ENCODE measurements at places on chromosomes 6 and 20.

DNA sequence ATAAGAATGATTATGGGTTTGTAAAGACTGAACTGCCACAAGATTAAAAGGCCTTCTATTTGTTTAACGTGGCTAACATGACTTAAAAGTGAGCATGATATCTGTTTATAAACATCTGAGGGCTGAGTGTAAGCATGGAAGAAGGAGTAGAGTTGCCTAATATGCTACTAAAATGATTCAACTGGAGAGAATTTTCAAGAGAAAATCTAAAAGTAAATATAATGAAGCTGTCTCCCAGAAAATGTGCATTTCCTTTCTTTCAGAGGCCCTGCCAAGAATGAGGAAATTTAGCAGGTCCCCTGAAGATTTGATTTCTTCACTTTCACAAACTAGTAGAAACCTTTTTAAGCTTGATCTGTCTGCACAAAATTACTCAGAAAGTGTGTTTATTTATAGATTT is 4.2 kb upstream of the EYA4 start:
- DNase-seq, result no peak

- no peak for DNase-seq
Observed at GRCh38 chr20:13245250-13245723, 24.2 kb downstream of the ISM1 start.

DNA sequence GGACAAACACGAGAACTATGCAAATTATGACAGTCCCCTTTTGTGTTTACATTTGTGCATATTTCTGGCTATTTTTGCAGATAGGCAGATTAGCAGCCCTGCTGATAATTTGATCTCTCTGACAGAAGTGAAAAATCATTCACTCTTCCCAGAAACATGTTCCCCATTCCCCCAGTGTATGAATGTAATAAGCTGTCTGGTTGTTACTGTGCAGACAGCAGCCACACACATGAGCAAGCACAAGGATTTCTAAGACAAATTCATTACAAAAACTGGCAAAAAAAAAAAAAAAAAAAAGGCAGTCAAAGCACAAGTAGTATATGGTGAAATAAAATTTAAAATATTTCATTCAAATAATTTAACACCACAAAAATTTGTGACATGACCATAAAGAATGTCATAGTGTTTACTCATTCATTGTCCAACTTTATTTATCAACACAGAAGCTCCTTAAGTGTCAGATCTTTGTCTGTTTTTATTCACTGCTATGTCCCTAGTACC is 95.5 kb upstream of the VGLL2 start:
- DNase-seq, result no peak

- no peak for DNase-seq
Observed at GRCh38 chr6:157155804-157156203, 167.5 kb downstream of the TMEM242 start.

DNA sequence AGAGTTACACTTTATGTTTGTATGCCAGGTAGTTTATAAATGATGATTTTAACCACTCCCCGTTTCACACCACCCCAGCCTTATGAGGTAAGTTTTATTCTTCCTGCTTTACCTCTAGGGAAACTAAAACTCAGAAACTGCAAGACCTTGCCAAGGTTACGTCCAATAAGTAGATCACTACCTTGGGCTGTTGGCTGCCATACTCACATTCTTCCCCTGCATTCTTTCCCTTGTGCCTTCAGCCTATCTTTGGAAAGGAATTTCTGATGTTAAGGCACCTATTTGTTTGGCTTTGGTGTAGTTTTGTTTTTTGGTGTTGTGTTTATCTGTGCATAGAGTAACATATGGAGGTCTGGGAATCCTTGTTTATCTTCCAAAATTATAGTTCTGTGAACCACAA is 122.1 kb downstream of the UST start:
- no peak for DNase-seq

- no peak for DNase-seq
Observed at GRCh38 chr6:87203448-87204023, 48.2 kb downstream of the ZNF292 start.

GRCh38 chr6:35474131-35474941 is 6.1 kb downstream of the RPL10A start:
- no peak for DNase-seq

- DNase-seq, result no peak
Observed at GRCh38 chr6:3349388-3350251, 90.9 kb downstream of the PSMG4 start.

GRCh38 chr6:117548797-117549301 is 53.5 kb downstream of the GOPC start:
- DNase-seq, result no peak

DNA sequence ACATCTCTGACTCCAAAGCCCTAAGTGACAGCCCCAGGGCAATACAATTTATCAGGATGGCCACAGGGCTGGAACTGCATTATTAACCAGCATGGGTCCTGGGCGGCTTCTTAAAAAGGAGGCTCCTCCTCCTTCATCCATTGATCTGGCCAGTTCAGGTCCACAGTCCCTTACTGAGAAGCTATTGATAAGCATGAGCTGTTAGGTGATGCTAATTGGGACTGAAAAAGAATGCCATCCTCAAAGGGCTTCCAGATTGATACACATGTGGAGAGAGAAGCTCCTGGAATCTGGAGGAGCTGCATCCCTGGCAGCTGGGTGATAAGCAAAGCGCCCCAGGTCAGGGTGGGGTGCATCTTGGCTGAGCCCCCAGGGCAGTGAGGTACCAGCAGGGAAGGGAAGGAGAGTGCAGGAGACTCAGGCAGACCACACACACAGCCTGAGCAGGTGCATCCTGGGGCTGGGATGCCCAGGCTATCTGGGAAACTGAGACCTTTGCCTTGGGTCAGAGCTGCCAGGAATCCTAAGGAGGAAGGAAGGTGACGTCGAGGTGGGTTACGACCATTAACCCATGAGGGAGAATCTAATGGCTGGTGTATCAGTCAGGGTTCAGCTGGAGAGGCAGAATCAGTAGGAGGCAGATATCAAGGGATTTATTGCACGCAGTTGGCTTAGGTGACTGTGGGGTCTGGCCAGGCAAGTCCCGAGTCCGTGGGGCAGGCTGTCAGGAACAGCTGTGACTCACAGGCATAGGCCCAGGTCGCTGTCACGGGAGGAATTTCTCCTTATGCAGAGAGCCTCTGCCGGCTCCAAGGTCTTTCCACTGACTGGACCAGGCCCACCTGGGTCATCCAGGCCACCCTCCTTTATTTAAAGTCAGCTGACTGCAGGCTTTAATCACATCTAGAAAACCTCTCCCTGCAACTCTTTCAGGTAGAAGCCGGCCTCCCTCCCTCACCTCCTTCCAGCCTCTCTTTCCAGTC is 261.2 kb downstream of the BMP7 start:
- DNase-seq, result no peak

GRCh38 chr6:49739423-49739822 is 4.8 kb downstream of the CRISP3 start:
- no peak for DNase-seq

GRCh38 chr20:5863040-5863833 is 87.1 kb downstream of the TRMT6 start:
- no peak for DNase-seq

DNA sequence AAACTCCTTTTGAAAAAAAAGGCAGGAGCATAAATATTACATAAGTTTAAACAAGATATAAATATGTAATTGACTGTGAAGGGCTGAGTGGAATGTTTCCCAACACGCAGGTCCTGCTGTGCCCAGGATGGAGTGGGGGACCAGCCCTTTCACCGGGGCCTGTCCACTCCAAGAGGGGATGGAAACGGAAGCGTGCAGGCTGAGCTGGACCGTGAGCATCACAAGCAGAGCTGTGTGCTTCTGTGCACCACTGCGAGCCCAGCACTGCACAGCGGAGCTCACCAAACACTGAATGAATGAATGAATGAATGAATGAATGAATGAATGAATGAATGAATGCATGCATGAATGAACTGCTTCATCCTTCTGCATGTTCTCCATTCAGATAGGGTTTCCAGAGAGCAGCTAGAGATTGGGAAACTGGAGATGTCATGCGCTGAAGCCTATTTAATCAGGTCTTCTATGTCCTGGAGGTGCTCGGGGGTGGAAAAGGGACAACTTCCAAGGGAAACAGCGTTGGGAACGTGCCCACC is 157.7 kb downstream of the ANKRD60 start:
- no peak for DNase-seq

DNA sequence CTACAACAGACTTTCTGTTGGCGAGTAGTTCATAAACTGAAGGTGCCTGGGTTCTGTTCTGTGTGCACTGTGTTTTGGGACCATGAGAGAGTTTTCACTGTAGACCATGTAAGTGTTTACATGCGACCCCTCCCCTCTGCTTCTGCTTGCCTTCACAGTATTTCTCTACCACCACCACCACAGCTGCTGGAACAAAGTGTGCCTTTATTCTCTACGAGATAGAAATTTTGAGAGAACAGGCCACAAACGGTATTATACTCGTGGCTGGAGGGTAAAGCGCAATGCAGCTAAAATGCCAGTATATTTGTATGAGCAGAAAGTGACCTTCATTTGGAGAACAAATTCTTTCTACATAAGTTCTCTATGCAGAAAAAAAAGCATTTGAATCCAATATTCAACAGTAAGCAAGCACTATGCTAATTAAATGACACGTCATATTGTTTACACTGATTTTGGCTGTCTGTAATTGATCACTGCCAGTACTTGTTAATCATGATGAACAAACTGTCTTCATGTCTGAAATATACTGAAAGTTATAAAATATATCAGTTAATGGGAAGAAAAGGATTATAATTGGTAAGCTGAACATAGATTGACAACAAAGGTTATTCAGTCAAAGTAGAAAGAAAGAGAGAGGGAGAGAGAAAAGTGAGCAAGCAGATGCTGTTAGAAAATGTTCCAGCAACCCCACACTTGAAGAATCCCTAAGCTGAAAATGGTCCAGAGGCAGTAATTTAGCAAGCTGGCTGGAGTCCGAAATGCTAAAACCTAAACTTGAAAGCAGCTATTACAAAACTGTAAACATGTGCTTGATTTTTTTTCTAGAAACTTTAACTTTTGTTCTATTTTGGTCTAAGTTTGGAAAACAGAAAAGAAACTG is 8.8 kb downstream of the CLDN20 start:
- DNase-seq, result no peak

GRCh38 chr6:157493173-157493572 is 112.2 kb downstream of the ZDHHC14 start:
- DNase-seq, result no peak

- no peak for DNase-seq
Observed at GRCh38 chr6:82030301-82030700, 217.2 kb downstream of the IBTK start.

DNA sequence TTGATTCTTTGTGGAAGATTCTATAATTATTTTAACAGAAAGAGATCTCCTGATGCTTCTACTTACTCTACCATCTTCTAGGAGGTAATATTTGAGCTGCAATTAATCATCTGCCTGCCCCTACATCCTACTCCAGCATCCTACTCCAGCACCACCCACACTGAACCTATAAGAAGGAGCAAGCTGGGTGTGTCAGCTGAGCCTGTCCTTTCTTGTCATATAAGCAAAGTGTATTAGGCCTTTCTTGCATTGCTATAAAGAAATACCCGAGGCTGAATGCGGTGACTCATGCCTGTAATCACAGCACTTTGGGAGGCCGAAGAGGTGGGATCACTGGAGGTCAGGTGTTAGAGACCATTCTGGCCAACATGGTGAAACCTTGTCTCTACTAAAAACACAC is 84.2 kb upstream of the ARG1 start:
- DNase-seq, result no peak

- peak; percentile 18 for DNase-seq
Observed at GRCh38 chr6:15365273-15365687, 119.4 kb downstream of the JARID2 start.

DNA sequence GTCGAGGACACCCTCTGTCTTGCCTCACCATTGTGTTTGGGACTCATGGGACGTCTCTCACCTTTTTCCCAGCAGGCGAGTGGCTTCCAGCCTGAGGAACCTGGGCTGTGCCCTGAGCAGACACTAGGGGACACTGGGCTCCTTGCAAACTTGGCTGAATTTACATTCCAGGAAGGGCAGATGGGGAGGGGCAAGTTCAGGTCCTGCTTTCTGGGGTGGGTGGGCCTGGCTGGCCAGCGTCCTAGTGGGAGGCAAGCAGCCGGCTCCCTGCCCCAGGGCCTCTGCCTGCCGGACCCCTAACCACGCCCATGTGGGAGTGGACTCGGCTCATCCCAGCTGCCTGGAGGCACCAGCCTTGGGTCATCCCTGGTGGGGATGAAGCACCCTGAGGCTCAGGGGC is 48.2 kb upstream of the MLN start:
- DNase-seq, result no peak

DNA sequence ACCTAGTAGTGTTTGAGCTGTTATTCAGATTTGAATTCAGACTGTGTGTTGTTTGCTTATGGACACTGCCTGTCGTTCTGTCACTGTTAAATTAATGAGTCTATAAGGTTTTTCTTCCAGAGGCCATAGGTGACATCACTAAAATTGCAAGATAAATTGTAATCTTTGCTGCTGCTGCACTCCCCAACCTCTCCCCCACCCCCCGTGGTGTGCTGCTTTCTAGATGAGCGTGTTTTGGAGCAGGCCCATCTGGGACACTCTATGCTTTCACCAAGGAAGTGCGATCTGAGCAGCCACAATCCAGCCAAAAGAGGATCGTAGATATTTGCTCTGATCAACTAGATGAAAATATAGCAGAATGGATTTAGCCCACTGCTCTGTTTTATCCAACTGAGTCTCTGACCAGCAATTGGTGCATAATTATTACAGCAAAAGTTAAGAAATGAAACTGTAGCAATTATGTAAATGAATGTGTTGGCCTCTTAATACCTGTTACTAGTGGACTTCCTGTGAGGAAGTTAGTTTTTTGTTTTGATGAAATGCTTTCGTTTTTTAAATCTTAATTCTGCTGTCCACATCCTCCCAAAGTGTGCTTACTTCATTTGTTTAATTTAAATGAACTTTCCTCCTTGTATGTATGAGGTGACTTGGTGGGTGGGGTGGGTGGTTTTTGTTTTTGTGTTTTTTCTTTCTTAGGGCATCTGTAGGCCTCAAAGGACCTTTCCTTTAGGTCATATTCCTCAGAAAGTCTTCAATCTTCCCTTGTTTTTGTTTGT is 58.1 kb downstream of the RPRD1B start:
- no peak for DNase-seq

- no peak for DNase-seq
Observed at GRCh38 chr6:10964684-10965083, 77.8 kb downstream of the SYCP2L start.

GRCh38 chr6:9292975-9293374 is 857.6 kb upstream of the SLC35B3 start:
- DNase-seq, result no peak

GRCh38 chr6:148747471-148748165 is 788 bp downstream of the UST start:
- no peak for DNase-seq

- DNase-seq, result no peak
Observed at GRCh38 chr20:8796088-8796660, 272.7 kb upstream of the PLCB4 start.
